ENCODE measurements at places on chromosomes 1 and 21.

- DNase-seq, result no peak
Measured at GRCh38 chr1:183164963-183165362, 21.1 kb upstream of the LAMC2 start.

GRCh38 chr1:31718327-31718897, 14.6 kb upstream of the COL16A1 start:
- DNase-seq, result no peak

DNA sequence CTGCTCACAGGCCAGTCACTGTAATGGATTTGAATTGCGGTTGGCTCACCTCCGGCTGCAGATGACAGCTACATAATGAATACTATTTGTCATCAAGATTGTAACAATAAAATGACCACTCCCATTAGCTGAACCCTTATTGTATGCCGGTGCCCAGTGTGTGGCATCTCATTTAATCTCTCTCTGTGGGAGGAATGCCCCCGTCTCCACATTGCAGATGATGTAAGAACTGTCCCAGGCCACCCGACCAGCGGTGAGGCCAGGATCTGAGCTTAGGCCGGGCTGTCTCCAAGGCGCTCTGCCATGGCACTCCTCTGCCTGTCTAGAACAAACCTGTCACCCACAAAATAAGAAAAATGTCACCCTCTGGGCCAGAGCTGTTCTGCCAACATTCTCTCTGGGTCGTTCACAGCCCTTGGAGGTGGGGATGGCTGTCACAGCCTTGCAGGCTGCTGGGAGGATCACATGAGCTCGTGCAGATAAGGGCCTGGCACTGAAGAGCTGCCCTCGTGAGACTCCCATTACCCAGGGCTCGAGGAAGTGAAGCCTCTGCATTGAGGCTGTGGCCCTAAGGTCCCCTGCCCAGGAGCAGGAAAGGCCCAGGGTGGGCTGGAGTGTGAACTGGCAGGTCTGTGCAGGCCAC, 52.7 kb downstream of the ECE1 start:
- no peak for DNase-seq

DNA sequence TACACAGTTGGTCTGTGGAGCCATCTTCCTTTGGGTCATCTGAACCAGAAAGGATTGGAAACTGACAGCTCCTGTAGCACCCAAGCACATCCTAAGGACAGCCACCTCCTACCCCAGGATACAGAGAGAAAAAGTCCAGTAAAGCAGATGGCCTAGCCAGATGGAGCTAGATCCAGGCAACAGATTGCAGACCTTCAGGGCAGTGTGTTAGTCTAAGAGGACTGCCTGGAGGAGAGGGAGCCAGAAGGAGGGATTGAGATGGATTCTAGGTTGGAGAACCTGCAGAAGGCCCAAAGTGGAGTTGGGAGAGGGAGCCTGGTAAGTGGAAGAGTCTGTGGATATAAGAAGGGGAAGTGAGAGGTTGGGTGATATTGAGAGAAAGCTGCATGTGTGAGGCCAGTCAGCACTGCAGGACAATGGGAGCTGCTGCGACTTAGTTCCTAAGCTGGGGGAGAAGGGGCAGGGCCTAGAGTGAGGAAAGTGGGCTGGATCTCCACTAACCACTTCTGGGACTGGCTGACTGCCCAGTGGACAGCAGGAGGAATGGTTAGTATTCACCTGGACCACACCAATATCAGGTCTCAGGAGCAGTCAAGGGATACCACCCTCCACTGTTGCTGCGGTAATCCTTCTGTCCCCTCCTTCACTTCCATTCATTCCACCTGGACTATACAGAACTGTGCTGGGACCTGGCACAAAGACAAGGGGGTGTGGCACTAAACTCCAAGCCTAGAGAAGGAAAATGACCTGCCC, 13.4 kb downstream of the BCAN start:
- DNase-seq, result no peak

Data from central memory CD8-positive, alpha-beta T cell (primary cell).